ENCODE measurements at places on chromosomes 3 and 15.

- no peak for DNase-seq
Measured at GRCh38 chr3:108728934-108729333, 28.3 kb downstream of the RETNLB start.

GRCh38 chr3:194738254-194739093, 52.8 kb downstream of the FAM43A start:
- no peak for DNase-seq

- DNase-seq = no peak
Measured at GRCh38 chr3:25581823-25582222, 82.9 kb downstream of the TOP2B start.

DNA sequence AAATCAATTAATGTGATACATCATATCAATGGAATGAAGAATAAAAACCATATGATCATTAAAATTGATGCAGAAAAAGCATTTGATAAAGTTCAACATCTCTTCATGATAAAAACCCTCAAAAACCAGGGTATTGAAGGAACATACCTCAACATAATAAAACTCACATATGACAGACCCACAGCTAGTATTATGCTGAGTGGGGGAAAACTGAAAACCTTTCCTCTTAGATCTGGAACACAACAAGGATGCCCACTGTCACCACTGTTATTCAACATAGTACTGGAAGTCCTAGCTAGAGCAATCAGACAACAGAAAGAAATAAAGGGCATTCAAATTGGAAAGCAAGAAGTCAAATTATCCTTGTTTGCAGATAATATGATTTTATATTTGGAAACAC, 30.5 kb downstream of the CCK start:
- no peak for DNase-seq

GRCh38 chr3:172268425-172268824, 179.8 kb downstream of the GHSR start:
- no peak for DNase-seq

DNA sequence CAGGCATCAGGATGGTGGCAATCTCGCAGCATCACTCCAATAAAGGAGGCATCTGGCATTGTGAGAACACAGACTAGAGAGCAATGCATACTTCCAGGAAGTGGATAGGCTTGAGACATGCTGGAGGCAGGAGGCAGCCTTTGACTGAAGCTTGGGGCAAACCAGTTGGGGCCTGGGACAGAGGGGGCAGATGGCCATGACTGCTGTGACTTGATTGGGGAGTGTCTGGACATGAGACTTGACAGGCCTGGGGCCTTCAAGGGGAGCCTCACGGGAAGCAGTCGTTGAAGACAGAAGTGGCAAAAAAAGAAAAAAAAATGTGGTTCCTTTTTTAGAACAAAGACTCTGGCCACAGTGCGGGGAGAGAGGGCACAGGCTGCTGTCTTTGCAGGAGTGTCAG, 44.7 kb upstream of the CHRNA7 start:
- DNase-seq = no peak

DNA sequence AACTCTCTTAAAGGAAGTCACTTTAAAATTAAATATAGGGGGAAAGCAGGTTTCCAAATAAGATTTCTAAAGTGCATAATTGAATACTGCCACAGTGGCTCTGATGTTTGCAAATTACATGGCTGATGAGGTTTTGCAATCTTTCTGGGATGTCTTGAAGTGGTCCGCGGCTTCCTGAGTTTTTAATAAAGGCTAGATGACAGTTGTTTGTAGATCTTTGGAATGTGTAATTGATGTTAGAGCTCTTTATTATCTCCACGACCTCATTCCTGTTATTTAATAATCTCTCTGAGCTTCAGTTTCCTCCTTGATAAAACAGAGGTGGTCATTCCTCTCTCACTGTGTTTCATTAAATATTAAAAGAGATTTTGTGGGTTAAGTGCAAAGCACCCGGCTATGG, 27.0 kb upstream of the CEMIP start:
- DNase-seq = no peak

- no peak for DNase-seq
Measured at GRCh38 chr3:2198776-2199279, 100.2 kb downstream of the CNTN4 start.

GRCh38 chr3:112653881-112654300, 12.9 kb upstream of the CCDC80 start:
- no peak for DNase-seq

DNA sequence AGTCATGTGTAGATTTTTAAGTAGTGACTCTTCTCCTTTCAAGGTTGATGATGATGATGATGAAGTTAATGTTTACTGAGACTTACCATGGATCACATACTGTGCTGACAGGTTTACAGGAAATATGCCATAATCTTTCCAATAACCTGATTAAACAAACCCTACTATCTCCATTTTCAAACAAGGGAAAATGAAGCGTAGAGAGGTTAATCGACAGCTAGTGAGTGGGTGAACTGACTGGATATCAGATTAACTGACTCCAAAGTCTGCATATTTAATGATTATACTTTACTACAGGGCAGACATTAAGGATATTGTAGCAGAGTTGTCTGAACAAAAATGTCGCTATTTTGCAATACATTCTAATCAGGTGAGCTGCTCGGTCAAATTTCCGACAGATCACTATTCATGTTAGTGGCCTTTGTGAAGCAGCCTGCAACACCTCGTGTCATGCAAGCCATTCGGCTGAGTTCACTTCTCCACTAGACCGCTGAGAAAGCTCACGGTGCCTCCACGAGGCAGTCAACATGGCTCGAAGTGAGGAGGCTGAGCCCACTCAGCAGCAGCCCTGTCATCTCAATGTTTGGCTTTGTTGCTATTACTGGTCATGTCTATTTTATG, 264.2 kb downstream of the NFKBIZ start:
- no peak for DNase-seq

DNA sequence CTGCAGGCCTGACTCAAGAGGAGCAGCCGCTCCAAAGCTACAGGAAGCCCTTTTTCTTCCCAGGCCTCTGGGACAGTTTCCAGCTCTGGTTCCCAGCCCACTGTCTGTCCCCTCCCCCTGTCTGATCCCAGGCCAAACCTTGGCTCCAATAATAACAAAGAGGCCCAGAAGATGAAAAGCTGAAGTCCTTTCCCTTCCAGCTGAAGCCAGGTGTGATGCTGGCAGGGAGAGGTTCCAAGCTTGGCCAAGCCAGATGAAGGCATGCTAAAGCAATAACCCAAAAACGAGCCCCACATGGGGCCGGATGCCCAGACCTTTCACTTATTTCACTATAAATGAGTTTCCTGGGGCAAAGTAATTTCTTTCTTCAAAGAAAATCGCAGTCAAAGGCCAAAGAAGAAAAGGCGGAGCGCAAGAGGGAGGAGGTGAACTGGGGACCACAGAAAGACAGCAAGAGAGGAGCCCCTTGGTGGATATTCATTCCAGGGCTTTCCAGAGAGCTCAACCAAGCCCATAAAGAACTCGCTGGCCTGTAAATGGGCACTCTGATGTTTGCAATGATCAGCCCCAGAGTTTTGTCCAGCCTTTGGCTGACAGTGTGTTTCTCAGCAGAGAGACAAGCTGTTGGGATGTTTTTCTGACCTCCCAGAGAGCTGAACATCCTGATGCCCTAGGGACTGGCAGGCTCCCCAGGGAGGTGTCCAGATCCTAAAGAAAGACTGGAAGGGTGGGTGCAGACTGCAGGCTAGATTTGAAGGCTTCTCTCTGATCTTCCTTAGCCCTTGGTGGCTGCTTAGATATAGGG, 157.6 kb downstream of the UACA start:
- DNase-seq = no peak

GRCh38 chr15:62742409-62743171, 300.0 kb upstream of the TPM1 start:
- peak; percentile 8 for DNase-seq

GRCh38 chr15:27757052-27757451, 342.1 kb downstream of the OCA2 start:
- DNase-seq = no peak

DNA sequence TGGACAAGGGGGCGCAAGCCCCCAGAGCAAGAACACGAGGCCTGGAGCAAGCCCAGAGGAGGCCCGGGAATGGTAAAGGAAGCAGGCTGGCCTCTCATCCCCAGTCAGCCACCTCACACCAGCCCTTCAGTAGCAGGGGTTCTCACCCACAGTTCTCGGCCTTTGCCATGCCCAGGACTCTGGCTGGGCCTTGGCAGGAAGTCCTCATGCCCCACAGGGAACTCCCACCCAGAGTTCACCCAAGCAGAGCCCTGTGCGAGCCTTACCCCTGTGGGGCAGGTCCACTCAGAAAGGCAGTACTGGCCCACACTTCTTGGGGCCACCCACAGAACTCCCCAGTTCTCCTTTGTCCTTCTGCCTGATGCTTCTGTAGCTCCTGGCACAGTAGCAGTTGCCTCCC, 30.3 kb downstream of the CYP11A1 start:
- DNase-seq = no peak

DNA sequence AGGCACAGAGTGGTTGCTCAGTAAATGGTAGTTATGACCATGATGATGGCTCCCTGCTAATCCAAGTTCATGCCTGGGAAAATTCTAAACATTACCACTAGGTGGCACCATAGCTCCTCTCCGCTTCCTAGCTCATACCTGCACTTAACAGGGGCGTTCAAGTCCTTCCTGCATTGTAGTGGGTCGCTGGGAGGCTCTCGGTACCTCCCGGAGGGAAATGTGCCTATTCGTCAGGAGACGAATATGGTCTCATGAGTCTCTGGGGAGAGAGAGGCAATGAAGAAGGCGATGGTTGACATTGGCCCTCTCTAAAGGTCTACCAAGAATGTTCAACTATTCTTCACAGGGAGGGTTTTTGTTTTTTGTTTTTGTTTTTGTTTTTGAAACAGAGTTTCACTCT, 10.9 kb downstream of the MESP1 start:
- DNase-seq = peak; percentile 65

GRCh38 chr15:42133356-42133755, 23.1 kb downstream of the PLA2G4F start:
- no peak for DNase-seq

GRCh38 chr15:48702569-48703236, 57.2 kb upstream of the FBN1 start:
- DNase-seq = no peak

DNA sequence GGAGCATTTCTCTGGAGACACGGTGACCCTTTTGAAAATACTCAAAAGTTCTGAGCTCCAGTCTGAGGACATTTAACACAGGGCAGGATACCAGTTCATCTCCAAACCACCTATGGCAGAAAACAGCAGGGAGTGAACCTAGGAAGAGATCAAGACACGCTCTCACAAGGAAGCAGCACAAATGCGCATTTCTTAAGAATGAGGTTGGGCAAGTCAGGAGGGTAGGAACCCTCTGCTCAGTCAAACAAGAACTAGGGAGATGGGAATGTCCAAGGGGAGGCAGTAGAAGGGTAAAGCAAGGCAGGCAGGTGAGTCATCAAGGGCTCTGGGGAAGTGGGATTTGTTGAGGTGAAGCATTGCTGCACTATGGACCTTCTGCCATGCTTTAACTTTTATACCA, 60.3 kb upstream of the PSMD6 start:
- DNase-seq = no peak

DNA sequence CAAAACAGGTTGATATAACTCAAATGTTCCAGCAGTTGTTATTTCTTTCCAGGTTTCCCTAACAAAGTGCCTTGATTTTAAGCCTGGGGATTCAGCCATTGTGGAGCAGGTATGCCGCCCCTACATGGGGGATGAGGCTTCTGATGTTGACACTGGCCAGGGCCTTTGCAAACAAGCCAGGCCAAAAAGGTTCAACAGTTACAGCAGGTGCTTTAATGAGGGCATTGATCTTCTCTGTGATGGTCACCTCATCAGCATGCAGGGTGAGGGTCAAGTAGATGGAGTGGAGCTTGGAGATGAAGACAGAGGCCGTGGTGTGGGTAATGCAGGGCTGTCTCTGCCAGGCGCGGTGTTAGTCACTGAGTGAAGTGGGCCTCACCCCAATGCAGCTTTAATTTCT, 22.6 kb upstream of the EHHADH start:
- no peak for DNase-seq

DNA sequence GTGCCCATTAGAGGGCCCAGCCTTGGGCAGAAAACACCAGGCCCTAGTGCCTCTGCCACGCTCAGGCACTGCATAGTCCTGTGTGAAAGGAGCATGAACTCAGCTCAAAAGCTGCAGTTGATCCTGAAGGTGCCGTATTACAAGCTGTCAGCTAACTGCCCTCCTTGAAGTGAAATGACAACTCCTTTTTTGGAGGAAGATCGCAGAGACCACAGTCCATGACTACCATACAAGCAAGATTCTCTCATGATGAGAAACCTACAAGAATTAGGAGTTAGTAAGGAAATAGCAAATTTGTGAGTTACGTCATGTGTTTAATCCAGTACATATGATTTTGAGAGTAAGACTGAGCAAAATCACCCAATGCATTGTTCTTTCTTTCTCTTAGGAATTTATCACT, 513.9 kb upstream of the NR2F2 start:
- no peak for DNase-seq

- DNase-seq = no peak
Measured at GRCh38 chr15:76201536-76202255, 109.6 kb downstream of the ETFA start.

- no peak for DNase-seq
Measured at GRCh38 chr15:27448986-27449385, 478.0 kb downstream of the GABRG3 start.

DNA sequence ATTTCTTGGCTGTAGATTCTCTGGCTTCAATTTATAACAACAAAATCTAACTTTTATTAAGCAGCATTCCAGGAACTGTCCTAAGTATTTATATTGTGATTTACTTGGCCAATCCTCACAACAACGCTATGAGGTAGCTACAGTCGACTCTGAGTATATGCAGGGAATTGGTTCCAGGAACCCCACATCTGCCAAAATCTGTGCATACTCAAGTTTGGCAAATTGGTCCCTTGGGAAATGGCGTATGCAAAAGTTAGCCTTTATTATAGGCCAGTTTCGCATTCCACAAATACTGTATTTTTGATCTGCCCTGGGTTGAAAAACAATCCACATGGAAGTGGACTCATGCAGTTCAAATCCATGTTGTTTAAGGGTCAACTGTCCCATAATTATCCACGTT, 53.9 kb downstream of the RAP2B start:
- DNase-seq = no peak

GRCh38 chr3:177356952-177357351, 159.7 kb upstream of the TBL1XR1 start:
- no peak for DNase-seq

- no peak for DNase-seq
Measured at GRCh38 chr15:78715930-78716329, 74.9 kb upstream of the CHRNB4 start.

DNA sequence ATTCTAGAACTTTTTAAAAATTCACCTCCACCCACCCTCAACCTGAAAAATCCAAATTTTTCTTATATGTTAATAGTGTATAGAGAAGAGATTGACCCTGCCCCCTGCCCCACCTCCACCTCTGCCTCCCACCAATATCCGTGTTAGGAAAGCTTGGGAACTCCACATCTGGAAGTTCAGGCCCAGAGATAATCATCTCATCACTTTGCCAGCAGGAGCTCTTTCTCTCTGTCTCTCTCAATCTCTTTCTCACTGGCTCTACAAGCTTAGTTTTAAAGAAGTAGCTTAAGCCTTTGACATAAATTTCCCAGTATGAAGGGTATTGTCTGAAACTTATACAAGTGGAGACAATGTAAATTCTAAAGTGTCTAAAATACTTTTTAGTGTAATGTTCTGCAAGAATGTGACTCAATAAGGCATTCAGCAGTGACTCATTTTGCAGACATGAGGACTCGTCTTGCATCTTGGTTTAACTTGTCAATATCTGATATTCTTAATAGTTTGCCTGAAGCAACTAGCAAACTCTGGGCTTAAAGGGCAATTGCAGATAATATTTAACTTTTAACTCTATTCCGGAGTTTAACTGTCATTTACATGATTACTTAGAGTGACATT, 299.8 kb upstream of the EPHA3 start:
- no peak for DNase-seq

GRCh38 chr3:138493804-138494606, 59.6 kb downstream of the ESYT3 start:
- no peak for DNase-seq

- DNase-seq = no peak
Measured at GRCh38 chr15:96564546-96564945, 234.0 kb downstream of the NR2F2 start.

All from memory B cell (primary cell).